ENCODE measurements at places on chromosomes 16 and 17. TPM values are rescaled to one million over a fixed set of nuclear protein-coding genes. Genes with fewer than 3 reads are reported as not detected.

- DNase-seq = no peak
These were observed 9.5 kb upstream of the LONP2 start for GRCh38 chr16:48234630-48235029.

GRCh38 chr17:77318491-77319210 is 177.9 kb downstream of the SEC14L1 start:
- DNase-seq = no peak

DNA sequence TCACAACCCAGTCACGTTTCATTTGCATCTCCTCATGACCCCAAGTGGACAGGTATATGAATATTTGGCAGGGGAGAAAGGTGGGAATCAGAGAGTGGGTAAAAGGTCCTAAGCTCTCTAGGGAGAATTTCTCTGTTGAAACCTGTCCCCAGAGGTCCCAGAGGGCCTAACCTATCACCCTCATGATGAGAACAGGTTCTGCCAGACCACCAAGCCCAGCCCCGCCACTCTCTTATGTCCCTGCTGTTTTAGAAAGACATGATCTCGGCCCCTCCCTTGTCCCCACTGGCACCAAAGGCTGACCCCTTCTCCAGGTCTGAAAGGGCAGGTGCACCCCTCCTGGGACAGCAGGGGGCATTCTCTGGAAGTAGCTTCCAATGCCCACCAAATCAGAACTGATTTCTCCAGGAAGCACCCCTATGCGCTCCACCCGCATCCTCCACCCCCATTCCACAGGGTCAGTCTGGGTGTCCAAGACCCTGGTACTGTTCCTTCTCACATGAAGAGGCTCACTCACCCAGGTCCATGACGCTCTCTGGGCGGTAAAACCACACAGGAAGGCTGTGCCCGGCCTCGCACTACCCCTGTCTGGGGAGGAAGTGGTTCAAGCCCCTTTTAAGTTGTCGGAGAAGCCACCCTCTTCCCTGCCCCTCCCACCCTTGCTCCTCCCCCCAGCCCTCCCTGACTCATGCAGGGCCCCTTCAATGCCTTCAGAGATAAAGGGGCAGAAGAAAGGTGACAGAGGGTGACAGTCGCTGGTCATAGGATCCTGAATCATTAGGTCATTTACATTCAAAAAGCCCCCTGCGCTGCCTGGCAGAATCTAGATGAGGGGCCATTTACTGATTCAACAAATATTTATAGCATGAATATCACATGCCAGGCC is at the start of gene CCR7:
CCR7 (minus strand) TSS at position 590 of the 886 bp plus-strand sequence; CDS start at position 527, 63 bp downstream.
- DNase-seq = no peak

DNA sequence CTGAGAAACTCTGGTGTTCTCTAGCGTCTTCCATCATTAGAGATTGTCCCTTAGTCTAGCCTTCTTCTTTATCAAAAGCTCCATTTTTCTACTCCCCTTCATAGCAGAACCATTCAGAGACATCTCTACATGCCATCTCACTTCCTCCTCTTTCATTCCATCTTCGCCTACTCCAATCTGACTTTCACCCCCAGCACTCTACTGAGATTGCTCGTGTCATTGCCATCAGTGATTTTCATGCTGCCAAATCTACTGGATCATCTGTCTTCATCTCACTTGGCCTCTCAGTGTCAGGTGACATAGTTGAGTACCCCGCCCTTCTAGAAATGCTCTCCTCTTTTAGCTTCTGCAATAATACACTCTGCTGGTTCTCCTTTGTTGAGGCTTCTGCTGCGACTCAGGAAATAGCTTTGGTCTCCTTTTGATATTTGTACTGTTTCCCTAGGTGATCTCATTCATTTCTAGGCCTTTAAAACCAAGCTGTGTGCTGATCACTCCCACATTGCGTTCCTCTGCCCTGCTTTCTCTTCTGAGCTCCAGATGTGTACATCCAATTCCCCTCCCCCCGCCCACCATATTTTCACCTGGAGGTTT is 119.1 kb downstream of the FTO start:
- DNase-seq = no peak

The RPRML gene
- not detected for total RNA-seq

Measured in skin of body (tissue), 3 donors.